Kasumi-1 (cell line): ENCODE measurements at places on chromosomes 5 and 9.
A peak's percentile ranks its signal among the peaks of the same experiment; 100 is the strongest.

DNA sequence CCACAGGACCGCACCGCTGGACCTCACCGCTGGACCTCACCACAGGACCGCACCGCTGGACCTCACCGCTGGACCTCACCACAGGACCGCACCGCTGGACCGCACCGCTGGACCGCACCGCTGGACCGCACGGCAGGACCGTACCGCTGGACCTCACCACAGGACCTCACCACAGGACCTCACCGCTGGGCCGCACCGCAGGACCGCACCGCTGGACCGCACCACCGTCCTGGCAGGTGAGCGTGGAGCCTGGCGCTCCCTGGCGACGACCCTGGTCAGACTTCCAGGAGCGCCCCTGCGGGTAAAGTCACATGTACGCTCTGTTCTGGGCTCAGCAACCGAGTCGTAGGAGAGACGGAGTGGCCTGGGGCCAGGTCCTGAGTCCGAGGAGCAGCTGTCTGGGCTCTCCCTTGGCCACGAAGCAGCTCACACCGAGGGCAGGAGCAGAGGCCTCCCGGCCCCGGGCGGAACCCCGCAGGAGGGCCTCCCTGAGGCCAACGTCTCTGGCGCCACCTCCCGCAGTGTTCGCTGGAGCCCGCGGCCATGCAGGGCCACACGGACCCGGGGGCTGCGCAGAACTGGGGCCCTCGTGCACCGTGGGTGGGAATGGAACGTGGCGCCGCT, 30.5 kb downstream of the MRPL36 start:
- DNase-seq = no peak

DNA sequence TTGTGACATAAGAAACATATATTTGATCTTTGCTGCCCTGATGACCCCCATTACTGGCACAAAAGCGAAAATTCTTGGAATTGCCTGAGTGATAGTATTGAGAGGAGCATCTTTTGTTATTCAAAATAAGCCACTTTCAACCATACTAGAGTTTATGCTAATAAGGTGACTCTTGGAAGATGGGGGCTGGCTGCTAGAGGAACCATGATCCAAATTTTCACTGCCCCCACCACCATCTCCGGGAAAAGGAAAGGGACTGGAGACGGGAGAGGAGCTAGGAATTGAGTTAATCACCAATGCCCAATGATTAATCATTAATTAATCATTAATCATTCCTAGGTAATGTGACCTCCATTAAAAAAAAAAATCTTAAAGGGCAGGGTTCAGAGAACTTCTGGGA, 25.6 kb downstream of the FBXW11 start:
- no peak for DNase-seq

- DNase-seq = no peak
Observed at GRCh38 chr5:150311015-150311692, 8.4 kb upstream of the ARSI start.

DNA sequence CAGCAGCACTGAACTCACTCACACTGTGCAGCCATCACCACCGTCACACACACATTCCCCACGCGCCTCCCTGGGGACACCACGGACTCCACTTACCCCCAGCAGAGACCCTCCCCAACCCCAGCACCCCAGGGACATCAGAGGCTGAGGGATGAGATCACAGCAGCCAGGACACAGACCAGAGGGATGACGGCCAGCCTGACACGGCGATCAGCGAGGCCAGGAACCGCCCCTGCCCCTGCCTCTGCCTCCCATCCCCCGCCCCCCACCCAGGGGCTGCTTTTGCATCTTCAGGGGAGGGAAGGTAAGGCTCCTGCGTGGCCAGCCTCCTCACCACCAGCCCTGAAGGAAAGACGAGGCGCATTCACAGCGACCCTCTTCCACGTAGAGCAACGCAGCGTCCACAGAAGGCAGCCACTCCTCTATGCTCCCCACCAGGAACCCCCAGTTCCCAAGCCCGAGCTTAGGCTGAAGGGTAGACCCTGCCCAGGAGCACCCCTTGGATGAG, 104.5 kb downstream of the VAV2 start:
- no peak for DNase-seq

DNA sequence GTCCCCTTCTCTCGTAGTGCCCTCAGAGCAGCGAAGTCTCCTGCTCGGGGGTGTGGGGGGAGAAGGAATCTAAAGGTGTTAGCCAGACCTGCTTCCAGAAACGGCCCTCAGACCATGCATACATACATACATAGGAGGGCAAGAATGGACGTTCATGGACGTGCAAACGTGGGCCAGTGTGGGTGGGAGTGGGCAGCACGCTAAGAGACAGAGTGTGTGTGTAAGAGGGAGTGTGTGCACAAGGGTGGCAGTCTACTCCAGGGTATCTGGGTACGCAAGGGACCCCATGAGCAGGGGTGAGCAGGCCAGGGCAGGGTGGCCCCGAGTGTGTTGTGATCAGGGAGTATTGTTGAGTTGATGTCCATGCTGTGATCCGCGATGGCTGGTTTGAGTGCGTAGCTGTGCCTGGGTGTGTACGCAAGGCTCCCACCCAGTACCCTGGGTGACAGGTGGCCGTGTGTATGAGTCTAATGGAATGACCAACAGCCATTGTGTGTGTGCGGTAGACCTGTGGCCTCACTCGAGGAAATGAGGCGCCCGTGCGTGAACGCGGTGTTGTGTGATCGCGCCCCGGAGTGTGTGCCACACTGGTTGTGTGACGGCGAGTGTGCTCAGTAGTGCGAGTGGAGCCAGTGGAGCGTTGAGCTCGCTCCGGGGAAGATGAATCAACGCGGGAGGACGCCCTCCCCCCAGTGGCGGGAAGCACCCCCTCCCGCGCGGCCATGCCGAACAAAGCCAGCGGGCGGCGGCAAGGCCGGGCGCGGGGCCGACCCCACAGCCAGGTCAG, 826 bp downstream of the GPRIN1 start:
- DNase-seq = no peak

GRCh38 chr9:70835323-70835722, 286.1 kb downstream of the TRPM3 start:
- DNase-seq = no peak

DNA sequence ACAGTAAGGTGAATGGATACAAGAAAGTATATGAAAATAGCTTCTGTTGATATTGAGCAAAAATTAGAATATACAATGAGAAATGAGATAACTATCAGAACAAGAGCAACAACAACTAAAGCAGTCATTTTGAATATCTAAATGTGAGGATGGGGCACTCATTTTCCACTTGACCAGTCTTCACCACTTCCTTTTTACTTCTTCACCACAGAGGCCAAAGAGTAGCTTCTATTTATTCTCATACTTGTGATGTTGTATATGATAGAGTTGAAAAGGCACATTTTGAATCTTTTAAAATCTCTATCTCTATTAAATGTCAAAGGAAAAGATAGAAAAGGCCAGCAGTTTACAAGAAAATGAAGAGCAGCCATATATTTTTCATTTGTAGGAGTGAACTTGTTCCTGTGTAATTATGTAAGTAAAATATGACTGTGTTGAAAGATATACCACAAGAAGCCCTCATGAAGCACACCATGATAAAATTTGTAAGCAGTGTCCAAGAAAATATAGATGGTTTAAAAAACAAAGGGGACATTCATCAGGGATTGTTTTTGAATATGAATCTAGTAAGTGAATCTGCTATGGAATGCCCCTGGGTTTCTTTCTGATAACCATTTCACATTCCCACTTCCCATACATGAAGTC, 39.2 kb downstream of the ADAMTS19 start:
- no peak for DNase-seq

DNA sequence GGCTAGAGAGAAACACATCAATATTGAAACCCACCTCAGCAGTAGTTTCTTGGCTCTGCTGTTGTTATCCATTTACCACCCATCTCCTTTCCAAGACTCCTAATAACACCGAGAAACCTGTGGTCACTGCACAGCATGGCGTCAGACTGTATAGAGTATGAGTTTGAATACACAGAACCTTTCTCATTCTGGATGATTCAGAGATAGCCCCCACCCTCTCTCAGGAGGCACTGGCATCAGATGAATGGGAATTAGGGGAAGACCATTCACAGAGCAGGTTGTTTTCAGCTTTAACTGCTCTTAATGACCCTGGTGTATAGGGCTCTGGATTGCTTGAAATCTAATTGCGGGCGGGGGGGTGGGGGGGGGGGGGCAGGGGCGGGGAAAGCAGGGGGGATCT, 86.7 kb downstream of the GPR21 start:
- no peak for DNase-seq

- no peak for DNase-seq
Observed at GRCh38 chr9:69314547-69314946, 10.5 kb upstream of the ENTREP1 start.

DNA sequence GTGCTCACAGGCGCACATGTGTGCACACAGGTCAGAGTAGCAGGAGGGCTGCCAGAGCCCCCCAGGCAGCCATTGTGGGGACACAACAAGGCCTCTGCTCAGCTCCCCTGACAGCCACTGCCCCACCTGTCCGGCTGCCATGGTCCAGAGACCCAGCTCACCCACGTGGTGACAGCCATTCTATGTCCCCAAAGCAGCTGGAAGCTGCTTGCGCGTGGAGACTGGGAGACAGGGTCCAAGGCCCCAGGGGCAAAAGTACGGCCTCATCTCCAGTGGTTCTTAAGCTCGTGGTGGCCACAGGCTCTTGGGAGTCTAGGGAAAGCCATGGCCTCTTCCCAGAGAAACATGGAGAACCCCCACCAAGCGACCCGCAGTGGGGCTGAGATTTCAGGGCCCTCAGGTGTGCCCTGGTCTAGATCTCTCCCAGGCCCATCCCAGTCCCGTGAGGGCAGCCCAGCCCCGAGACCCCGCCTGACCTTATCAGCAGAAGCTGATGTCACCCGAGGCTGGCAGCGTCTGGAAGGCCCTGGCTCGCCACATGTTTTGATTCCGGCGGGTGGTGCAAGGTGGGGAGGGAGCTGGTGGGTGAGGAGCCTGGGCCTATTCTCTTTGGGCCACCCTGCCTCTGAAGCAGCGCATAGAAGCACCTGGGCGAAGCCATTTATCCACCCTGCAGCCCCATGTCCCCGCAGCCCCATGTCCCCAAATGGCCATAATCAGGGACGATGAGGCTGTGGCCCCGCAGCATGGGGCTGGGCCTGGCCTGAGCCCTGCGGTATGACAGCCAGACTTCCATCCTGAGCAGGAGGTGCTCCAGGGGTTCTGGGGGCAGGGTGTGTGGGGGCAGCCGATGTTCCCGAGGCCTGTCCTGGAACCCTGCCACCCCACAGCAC, 31.7 kb downstream of the GLT6D1 start:
- DNase-seq = no peak

GRCh38 chr9:105290954-105291353, 46.5 kb downstream of the SLC44A1 start:
- no peak for DNase-seq

DNA sequence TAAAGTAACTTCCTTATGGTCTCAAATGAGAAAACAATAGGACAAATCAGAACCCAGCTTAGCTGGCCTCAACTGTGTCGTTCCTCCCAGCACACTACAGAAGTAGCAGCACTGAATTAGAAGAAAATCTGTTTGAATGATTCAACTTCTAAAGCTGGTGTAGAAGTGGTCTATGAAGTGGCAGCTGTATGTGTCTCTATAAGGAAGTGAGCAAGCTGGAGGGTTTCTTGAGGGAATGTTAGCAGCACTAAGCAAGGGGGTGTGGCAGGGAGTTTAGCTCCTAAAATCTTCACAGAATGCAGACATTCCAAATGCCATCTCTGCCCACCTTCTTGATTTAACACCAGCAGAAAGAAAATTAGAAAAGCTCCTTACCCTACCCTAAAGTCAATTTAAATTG, 4.1 kb downstream of the KLF9 start:
- DNase-seq = peak; percentile 49

DNA sequence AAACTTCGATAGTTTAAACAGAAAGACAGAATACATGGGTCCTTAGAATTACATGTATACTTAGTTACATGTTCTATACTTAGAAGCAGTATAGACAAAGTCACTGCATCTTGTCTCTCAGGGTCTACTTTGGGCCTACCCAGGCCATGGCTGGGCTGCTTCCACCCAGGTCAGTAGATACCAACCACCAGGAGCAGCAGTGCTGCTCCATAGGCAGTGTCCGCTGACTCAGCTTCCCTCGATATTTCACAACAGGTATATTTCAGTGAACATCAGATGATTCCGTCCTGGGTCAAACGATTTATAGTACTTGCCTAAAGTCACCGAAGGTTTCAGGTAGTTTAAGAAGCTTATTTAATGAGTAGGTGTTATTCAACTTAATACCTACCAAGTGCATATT, 18.0 kb downstream of the IARS1 start:
- DNase-seq = no peak

DNA sequence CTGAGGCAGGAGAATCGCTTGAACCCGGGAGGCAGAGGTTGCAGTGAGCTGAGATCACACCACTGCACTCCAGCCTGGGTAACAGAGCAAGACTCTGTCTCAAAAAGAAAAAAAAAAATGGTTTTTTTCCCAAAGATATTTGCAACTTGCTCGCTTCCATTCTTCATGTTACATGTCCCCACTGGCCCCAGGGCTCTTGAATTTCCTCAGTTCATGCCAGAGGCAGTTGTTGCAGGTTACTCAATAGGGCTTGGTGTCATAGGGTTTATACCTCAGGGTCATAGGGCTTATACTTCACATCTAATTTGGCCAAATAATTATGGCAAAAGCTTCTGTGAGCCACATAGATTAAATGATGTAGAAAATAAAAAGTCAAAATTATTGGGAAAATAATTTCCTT, 44.1 kb upstream of the KCNV2 start:
- no peak for DNase-seq

DNA sequence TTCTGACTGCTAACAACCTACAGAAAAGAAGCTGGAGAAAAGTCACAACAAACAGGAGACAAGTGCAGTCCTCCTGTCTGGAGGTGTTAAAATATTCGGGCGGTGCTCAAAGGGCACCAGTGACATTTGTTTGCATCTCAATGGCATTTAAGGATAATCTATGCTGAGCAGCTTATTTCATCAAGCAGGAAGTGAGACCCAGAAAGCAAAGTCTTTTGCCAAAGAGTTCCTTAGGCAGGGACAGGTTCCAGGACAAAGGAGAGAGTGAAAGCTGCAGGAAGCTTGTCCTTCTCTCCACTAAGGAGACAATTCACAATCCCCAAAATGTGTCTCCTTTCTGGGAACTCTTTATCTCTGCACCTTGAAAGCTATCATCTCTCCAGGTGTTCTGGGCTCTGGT, 38.7 kb upstream of the CDK20 start:
- no peak for DNase-seq

- no peak for DNase-seq
Observed at GRCh38 chr9:123031963-123032362, 1.5 kb upstream of the GPR21 start.

- DNase-seq = no peak
Observed at GRCh38 chr5:127997201-127997704, 86.3 kb upstream of the SLC12A2 start.

- no peak for DNase-seq
Observed at GRCh38 chr9:129524582-129525270, 96.2 kb downstream of the C9orf50 start.

GRCh38 chr5:177419046-177419445, 7.4 kb upstream of the GRK6 start:
- no peak for DNase-seq

GRCh38 chr9:127720031-127720864, 4.4 kb downstream of the TTC16 start:
- no peak for DNase-seq
